ENCODE measurements at places on chromosomes 7 and 10.
A peak's percentile ranks its signal among the peaks of the same experiment; 100 is the strongest.

DNA sequence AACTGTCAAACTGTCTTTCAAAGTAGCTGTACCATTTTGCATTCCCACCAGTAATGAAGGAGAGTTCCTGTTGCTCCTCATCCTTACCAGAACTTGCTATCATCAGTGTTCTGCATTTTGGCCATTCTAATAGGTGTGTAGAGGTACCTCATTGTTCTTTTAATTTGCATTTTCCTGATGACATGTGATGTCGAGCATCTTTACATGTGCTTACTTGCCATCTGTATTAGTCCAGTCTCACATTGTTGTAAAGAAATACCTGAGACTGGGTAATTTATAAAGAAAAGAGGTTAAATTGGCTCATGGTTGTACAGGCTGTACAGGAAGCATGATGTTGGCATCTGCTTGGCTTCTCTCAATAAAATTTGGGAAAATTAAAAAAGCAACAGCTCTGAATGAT lies 38.7 kb upstream of the EEPD1 start:
- no peak for DNase-seq

- no peak for DNase-seq
Measured at GRCh38 chr10:119283818-119284217, 76.4 kb downstream of the GRK5 start.

GRCh38 chr7:100489824-100490223 lies 6.1 kb downstream of the NYAP1 start:
- peak; percentile 93 for DNase-seq

GRCh38 chr7:76165106-76165972 lies 36.4 kb upstream of the SRRM3 start:
- no peak for DNase-seq

DNA sequence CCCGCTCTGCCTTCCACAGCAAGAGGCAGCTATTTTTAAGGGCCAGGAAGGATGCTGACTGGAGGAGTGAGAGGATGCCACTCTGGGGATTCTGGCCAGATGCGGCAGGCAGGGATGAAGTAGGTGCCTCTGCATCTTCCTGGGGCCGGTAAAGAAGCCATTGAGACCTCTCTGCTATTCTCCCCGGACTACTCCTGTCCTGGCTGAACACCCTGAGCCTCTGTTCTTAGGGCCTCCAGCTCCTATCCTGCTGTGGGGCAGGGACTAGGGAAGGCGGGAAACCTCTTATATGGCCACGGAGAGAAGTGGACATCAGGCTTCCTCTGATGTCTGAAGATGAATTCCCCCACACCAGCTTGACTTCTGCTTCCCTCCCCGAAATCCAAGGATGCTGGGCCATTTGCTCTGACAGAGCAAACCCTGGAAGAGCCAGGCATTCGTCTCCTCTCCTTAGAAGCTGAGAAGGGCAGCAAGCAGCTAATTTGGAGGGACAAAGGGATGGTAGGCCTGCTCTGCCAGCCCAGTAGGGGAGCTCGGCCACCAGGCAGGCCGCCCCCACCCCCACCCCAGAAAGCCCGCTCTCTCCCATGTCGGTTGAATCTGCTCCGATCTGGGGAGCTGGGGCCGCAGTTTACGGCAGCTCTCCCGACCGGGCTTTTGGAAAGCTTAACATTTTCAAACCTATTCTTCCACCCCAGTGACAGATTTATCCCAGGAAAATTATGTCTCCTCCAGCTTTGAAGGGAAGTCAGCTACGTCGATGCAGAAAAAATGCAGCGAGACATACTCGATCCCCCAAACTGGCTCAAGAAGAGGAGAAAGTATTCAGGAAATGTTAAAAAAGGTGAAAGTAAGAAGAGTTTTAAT lies 2.8 kb downstream of the FGF8 start:
- DNase-seq: no peak

DNA sequence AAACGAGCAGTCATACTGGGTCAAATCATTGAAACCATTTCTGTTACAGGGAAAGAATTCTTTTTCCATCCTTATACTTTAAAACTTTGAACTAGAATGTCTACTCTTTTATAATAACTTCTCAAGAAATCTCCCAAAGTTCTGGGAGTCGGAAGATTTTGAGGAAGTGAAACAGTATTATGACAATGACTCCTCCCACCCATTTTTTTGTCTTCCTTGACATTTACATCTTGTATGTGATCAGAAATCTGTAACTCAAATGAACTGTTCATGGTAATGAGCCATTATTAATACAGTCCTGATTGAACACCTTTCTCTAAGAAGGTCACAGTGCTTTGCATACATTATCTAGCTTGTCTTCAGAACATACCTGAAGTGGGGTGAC lies 227.4 kb downstream of the CELF2 start:
- DNase-seq: no peak

- DNase-seq: no peak
Measured at GRCh38 chr10:60517805-60518204, 128.1 kb upstream of the ANK3 start.

- DNase-seq: no peak
Measured at GRCh38 chr10:123681285-123681684, 15.1 kb downstream of the GPR26 start.

DNA sequence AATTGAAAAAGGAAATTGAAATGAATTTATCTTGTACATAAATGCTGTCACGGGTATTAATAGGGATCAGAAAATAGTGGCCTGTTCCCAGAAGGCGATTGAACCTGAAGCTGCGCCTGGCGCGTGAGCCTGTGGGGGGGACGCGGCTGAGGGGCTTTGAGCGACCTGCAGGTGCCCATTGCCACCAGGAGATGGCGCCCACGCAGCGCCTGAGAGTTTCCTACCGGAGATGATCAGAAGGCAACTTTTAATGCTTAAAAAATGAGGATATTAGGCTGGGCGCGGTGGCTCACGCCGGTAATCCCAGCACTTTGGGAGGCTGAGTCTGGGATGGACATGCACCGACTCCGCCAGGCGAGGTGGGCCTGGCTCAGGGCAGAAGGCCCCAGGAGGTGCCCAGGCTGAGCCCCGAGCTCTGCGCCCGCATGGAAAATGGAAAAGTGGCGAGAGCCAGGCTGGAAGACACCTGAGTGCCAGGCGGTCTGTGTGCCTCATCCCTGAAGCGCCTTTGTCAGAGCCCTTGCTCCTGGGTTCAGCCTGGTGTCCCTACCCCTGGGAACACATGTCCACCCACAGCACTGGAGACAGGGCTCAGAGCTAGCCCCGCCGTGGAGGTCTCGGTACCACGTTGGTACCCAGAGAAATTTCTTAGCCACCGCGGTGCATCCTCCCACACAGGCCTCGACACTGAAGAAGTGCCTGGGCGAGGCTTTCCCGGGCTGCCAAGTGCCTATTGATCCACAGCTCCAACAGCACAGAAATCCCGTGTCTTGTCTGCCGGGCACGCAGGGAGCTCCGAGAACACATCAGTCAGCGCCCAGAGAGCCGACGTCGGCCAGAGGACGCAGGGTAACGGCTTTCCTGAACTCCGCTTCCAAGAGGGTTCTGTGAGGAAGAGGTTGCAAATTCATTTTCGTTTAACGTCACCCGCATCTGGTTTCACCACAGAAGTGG lies 117.4 kb downstream of the INPP5A start:
- peak; percentile 56 for DNase-seq

DNA sequence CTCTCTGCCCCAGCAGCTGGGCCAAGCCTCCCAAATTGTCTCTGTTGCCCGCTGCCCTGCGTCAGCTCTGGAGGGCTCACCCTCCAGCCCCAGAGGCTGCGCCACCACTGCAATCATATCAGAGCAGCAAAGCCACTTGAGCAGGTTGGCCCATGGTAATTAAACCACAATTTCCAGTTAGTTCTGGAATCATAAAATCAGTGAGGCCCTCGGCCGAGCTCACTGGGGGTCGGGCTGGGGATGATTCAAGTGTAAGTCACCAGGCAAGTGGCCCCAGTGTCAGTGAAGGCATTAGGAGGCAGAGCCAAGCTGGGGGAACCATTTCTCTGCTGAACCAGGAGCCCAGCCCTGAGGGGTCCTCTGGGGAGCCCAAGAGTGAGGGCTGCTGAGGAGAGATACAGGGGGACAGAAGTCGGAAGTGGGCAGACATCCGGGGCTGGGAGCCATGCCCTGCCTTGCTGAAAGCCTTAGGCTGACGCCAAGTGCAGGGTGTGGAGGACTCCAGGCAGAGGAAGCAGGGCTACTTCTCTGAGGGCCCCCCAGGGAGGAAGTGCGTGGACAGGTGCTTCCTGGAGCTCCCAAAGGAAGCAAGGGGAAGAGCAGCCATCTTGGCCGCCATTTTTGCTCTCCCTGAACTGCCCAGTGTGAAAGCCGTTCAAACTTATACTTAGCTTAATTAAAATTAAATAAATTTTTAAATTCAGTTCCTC lies 29.5 kb upstream of the SLC29A3 start:
- no peak for DNase-seq

GRCh38 chr10:31808258-31809218 lies 120.1 kb downstream of the ARHGAP12 start:
- DNase-seq: peak; percentile 80

GRCh38 chr10:86260564-86260963 lies 106.0 kb downstream of the GRID1 start:
- no peak for DNase-seq

DNA sequence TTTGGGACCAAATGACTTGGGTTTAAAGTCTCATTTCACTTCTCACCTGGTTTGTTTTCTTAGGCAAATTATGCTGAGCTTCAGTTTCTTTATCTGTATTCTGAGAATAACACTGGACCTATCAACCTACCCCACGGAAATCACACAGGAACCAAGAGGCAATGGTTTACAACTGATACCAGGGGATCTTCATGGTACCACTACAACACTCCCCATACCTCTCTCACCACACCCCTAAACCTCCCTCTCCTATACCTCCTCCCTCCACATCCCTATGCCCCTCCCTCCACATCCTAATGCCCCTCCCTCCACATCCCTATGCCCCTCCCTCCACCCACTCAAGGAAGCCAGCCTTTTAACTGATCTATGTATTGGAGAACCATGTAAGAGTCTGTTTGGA lies 9.9 kb downstream of the FAM204A start:
- DNase-seq: no peak

DNA sequence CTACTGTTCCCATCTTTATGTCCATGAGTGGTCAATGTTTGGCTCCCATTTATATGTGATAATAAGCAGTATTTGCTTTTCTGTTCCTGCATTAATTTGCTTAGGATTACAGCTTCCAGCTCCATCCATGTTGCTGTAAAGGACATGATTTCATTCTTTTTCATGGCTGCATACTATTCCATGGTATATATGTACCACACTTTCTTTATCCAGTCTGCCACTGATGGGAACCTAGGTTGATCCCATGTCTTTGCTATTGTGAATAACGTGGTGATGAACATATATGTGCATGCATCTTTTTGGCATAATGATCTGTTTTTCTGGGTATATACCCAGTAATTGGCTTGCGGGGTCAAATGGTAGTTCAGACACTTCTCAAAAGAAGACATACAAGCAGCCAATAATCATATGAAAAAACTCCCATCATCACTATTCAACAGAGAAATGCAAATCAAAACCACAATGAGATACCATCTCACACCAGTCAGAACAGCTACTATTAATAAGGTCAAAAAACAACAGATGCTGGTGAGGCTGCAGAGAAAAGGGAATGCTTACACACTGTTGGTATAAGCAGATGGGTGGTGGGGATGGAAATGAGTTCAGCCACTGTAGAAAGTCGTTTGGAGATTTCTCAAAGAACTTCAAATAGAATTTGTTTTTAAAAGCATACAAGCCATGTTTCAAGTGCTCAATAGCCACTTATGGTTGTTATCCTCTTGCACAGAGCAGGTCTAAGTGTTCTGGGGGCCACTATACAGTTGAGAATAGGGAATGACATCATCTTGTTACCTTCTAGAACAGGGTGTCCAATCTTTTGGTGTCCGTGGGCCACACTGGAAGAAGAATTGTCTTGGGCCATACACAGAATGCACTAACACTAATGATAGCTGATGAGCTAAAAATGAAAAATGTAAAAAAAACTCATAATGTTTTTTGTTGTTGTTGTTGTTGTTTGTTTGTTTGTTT lies 23.2 kb upstream of the SDK1 start:
- no peak for DNase-seq

DNA sequence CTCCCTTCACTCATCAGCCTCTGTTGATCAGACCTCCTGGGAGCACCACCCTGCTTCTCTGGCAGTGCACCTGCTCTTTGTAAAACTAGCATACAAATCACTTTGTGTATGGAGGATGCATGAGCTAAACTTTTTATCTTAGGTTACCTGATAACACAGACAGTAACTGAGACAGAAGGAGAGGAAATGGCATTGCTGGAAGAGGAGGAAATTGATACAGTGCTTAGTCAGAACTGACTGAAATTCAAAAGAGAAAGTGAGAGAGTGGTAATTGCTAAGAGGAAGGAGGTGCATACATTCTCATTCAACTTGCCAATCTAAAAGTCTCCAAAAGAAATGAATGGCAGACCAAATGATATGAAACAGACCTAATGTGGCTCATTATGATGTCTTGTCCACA lies 1120.7 kb downstream of the GATA3 start:
- DNase-seq: no peak

GRCh38 chr7:5528071-5528814 lies 104.6 kb upstream of the TNRC18 start:
- peak; percentile 41 for DNase-seq

- no peak for DNase-seq
Measured at GRCh38 chr10:124977648-124978375, 35.9 kb downstream of the ZRANB1 start.

- DNase-seq: peak; percentile 78
Measured at GRCh38 chr7:45435846-45436245, 138.3 kb upstream of the ADCY1 start.

DNA sequence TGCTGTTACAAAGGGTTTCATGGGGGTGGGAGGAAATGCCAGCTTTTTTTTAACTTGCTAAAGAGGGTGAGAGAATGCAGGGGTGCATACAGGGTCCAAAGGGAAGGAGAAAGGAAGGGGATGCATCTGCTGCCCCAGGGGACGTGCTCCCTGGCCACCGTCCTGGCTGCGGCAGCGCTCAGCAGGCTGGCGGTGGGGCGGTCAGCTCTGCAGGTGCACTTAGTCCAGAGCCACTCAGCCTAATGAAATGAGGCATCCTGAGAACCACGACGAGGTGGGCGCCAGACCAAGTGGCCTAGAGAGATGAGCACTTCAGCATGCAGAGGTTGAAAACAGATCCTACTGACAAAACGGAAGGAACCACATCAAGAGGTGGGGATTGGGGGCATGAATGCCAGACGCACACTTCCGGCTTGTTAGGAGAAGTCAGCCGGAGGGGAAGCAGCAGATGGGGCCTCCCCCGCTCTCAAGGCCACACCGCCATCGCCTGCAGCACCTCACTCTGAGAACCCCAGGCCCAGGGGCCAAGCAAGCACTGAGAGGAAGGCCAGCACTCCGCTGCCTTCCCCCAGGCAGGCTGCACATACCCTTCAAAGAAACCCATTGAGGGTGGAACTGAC lies 94.5 kb downstream of the MAD1L1 start:
- no peak for DNase-seq

GRCh38 chr7:137881607-137882260 lies 35.0 kb upstream of the DGKI start:
- DNase-seq: no peak
